ENCODE measurements at places on chromosomes 13 and 19. TPM values are rescaled to one million over a fixed set of nuclear protein-coding genes. Genes with fewer than 3 reads are reported as not detected.

DNA sequence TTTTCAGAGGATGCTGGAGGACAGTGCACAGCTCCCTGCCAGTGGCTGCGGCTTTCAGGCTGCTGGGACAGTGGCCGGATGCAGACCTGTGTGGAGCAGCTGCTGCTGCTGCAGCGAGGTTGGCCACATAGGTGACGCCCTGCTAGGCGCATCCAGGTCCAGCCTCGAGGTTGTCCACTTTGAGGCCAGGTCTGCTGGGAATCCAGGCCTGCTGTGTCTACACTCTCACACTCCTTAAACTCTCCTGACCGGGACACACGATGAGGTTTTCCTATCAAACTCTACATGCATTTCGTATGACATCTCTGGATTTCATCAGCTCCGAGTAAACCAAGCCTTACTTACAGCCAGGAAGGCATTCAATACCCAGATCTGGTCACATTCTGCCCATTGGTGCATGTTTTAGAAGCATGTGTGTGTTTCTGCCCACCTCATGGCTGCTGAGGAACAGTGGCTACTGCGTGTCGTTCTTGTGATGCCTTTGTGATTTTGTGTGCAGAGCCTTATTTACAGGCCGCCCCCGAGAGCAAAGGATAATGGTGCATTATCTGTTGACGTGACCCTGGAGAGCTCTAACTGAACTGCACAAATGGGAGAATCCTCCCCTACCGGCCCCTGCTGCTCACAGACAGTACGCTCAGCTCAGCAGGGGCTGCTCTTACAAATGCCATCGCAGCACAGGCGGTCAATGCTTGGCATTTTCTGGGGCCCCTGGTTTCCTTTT, 12.3 kb upstream of the MCF2L start:
- DNase-seq = no peak

- peak; percentile 65 for DNase-seq
These were observed at the start of the genes COL4A1 and COL4A2 for GRCh38 chr13:110306960-110307766. TSS of gene COL4A1 (minus strand) at chr13:110307157. CDS start at chr13:110307027, 130 bp downstream. TSS of gene COL4A2 (plus strand) at chr13:110307284. CDS start at chr13:110307904, 620 bp downstream.

GRCh38 chr13:39250440-39250839, 212.2 kb downstream of the NHLRC3 start:
- DNase-seq = no peak

- DNase-seq = no peak
These were observed 161.0 kb downstream of the KCTD12 start for GRCh38 chr13:76725211-76725610.

ZNF763 gene
- 0.33 TPM for total RNA-seq

SLC1A5 gene
- 117 TPM for total RNA-seq
